ENCODE measurements at places on chromosomes 6 and 20. TPM values are rescaled to one million over a fixed set of nuclear protein-coding genes. Genes with fewer than 3 reads are reported as not detected.
A peak's percentile ranks its signal among the peaks of the same experiment; 100 is the strongest.

DNA sequence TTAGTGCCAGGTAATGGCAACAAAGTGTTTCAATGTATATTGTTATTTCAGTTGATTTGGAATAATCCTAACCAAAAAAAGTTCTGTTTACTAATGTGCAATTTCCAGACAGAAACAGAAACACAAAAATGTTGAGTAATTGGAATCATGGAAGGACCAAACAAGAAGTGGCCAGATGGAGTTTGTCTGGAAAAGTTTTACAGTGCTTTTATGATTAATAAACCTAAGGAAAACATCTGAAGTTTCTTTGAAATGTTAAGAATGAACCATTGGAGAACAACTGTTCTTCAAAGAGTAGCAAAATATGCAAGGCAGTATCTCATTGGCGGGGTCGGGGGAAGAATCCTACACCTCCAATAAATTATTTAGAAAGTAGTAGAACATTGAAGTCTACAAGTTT lies 19.0 kb upstream of the FILIP1 start:
- no peak for DNase-seq
- no peaks in the 10 kb centered on the region for H3K36me3 ChIP-seq
- H3K4me1 ChIP-seq = no peaks in the 10 kb centered on the region
- no peak overlapping the region for H3K27ac ChIP-seq
- H3K4me3 ChIP-seq = no peak overlapping the region

DNA sequence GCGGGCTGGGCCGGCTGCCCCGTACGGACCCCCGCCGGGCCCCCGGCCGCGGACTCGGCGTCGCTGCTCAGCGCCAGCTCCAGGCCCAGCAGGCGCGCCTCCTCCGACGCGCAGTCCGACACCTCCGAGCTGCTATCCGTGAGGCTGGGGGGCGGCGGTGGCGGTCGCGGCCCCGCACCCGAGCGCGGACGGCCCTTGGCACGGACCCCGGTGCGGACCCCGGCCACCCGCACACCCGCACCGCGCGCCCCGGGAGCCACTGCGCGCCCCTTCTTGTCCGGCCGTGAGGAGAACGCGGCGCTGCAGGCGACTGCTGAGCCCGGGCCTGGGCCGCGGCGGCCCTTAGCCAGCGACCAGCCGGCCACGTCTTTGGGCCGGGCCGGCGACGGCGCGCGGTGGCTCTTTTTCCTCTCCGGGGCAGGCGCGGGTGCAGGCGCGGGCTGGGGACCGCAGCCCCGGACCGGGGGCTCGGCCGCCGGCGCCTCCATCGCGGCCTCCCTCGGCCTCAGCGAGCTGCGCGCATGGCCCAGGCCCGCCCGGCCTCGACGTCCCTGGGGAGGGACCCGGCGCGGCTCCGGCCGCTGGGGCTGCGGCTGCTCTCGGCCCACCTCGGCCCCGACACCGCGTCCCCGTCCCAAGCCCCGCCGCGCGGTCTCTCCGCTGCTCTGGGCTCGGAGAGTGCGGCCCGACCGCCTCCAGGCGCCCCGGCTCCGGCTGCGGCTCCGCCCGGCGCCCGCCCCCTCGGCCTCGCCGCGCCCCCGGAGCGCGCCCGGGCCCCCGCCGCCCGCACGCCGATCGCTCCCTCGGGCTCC lies 12.9 kb upstream of the TLDC2 start:
- peak overlapping the region; percentile 62 for H3K4me3 ChIP-seq
- H3K27ac ChIP-seq = peak overlapping the region; percentile 34
- DNase-seq = no peak

DNA sequence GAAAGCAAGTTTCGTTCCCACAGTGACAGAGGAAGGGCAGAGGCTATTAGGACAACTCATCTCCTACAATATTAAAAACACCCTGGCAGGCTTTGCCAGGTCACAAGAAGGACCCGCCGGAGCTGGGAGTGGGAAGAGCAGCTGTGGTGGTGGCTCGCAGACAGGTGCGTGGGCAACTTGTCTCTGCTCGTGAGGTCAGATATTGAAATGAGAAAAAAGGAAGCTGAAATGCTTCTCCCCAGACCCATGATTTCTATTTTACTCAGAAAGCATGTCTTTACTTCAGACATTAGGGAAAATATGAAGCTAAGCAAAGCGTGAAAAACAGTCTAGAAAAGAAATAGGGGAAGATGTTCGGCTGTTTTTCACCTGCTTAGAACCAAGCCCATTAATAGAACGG lies 166.3 kb upstream of the EEF1E1 start:
- H3K4me1 ChIP-seq = no peaks in the 10 kb centered on the region
- no peak overlapping the region for H3K4me3 ChIP-seq
- no peak for DNase-seq

GRCh38 chr6:127950566-127951145 lies 49.8 kb upstream of the THEMIS start:
- H3K27me3 ChIP-seq = no peaks in the 10 kb centered on the region
- H3K36me3 ChIP-seq = no peaks in the 10 kb centered on the region
- no peak for DNase-seq
- H3K27ac ChIP-seq = no peak overlapping the region

- H3K4me1 ChIP-seq = no peaks in the 10 kb centered on the region
- DNase-seq = no peak
- H3K36me3 ChIP-seq = no peaks in the 10 kb centered on the region
- H3K27me3 ChIP-seq = no peaks in the 10 kb centered on the region
- no peak overlapping the region for H3K4me3 ChIP-seq
- H3K27ac ChIP-seq = no peak overlapping the region
These were observed 172.2 kb upstream of the HEY2 start for GRCh38 chr6:125577124-125577662.

- no peak overlapping the region for H3K27ac ChIP-seq
- no peaks in the 10 kb centered on the region for H3K36me3 ChIP-seq
- no peaks in the 10 kb centered on the region for H3K4me1 ChIP-seq
- H3K27me3 ChIP-seq = no peaks in the 10 kb centered on the region
- no peak for DNase-seq
These were observed 305.4 kb upstream of the CHD6 start for GRCh38 chr20:41923624-41924023.

- no peak overlapping the region for H3K4me3 ChIP-seq
- no peaks in the 10 kb centered on the region for H3K27me3 ChIP-seq
- 0 out of 2 replicates have a peak overlapping the region, but pooled peaks have one; percentile 3 for H3K27ac ChIP-seq
These were observed 3.5 kb downstream of the GNMT start for GRCh38 chr6:42963855-42964605.

GRCh38 chr20:31667315-31668285 lies 29.9 kb downstream of the COX4I2 start:
- peaks cover 20% of the 10 kb centered on the region for H3K36me3 ChIP-seq
- no peak for DNase-seq
- H3K27me3 ChIP-seq = no peaks in the 10 kb centered on the region
- H3K4me1 ChIP-seq = peaks cover 25% of the 10 kb centered on the region
- H3K27ac ChIP-seq = no peak overlapping the region

- no peak for DNase-seq
- no peak overlapping the region for H3K4me3 ChIP-seq
- no peaks in the 10 kb centered on the region for H3K27me3 ChIP-seq
- peaks cover 4% of the 10 kb centered on the region for H3K4me1 ChIP-seq
These were observed 7.2 kb upstream of the KIAA0408 start for GRCh38 chr6:127466416-127466815.

DNA sequence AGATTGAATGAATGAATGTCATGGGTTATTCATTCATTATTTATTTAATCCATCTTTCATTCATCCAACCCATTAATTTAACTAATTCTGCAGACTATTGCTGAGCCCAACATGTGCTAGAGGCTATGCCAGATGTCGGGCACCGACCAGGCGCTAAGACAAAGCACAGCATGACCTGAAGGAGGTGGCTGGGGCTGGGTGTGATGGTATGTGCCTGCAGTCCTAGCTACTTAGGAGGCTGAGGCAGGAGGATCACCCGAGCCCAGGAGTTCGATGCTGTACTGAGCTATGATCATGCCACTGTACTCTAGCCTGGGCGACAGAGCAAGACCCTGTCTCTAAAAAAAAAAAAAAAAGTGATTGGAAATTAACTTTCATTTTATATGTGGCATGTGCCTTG lies 5.7 kb upstream of the SLC22A7 start:
- H3K4me3 ChIP-seq = no peak overlapping the region
- H3K27me3 ChIP-seq = peaks cover 31% of the 10 kb centered on the region
- no peaks in the 10 kb centered on the region for H3K4me1 ChIP-seq
- no peaks in the 10 kb centered on the region for H3K36me3 ChIP-seq
- no peak overlapping the region for H3K27ac ChIP-seq

- H3K27me3 ChIP-seq = peaks cover 35% of the 10 kb centered on the region
- H3K36me3 ChIP-seq = no peaks in the 10 kb centered on the region
- no peaks in the 10 kb centered on the region for H3K4me1 ChIP-seq
These were observed 16.0 kb downstream of the MYH7B start for GRCh38 chr20:34971561-34972235.

GRCh38 chr6:81572020-81572419 lies 180.5 kb downstream of the TENT5A start:
- no peak overlapping the region for H3K27ac ChIP-seq
- no peaks in the 10 kb centered on the region for H3K36me3 ChIP-seq
- DNase-seq = peak; percentile 45
- H3K27me3 ChIP-seq = no peaks in the 10 kb centered on the region
- no peak overlapping the region for H3K4me3 ChIP-seq

DNA sequence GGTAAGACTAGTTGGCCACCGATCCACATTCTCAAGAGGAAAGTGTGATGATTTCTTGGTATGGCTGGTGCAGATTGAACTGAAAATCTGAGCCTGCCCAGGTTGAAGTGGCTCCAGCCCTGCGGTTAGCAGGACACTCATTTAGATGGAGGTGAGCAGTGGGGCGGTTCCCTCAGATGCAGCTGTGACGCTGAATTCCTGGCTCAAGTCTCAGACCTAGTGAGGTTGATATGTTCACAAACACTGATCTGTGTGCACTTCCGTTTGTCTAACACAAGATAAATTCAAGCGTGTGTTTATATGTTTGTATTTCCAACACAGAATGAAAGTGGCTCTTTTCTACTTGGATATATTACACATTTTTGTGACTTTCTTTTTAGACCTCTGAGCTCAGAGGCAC lies 83.4 kb upstream of the FRMD1 start:
- H3K4me1 ChIP-seq = peaks cover 4% of the 10 kb centered on the region
- H3K27me3 ChIP-seq = no peaks in the 10 kb centered on the region
- no peak overlapping the region for H3K27ac ChIP-seq
- H3K4me3 ChIP-seq = no peak overlapping the region
- H3K36me3 ChIP-seq = no peaks in the 10 kb centered on the region

GRCh38 chr20:49630396-49630951 lies 62.5 kb upstream of the PTGIS start:
- H3K27ac ChIP-seq = no peak overlapping the region
- H3K27me3 ChIP-seq = peaks cover 12% of the 10 kb centered on the region
- no peak for DNase-seq
- H3K36me3 ChIP-seq = peaks cover 12% of the 10 kb centered on the region
- H3K4me3 ChIP-seq = no peak overlapping the region

DNA sequence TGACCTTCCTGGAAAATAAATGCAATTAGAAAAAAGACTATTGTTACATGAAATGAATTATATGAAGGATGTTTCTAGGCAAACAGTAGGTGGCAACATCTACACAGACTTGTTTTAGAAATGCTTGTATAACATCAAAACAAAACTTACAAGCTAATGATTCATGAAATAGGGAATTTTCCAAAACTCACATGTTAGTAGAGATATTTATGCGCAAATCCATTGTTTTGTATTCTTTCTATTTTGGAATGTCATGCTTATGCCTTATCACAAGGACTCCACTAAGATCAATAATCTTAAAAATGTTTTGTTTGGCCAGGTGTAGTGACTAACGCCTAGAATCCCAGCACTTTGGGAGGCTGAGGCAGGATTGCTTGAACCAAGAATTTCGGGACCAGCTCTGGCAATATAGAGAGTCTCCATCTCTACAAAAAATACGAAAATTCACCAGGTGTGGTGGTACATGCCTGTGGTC lies 32.3 kb upstream of the LGSN start:
- H3K4me3 ChIP-seq = no peak overlapping the region
- H3K4me1 ChIP-seq = peaks cover 4% of the 10 kb centered on the region
- no peaks in the 10 kb centered on the region for H3K36me3 ChIP-seq
- DNase-seq = peak; percentile 73

DNA sequence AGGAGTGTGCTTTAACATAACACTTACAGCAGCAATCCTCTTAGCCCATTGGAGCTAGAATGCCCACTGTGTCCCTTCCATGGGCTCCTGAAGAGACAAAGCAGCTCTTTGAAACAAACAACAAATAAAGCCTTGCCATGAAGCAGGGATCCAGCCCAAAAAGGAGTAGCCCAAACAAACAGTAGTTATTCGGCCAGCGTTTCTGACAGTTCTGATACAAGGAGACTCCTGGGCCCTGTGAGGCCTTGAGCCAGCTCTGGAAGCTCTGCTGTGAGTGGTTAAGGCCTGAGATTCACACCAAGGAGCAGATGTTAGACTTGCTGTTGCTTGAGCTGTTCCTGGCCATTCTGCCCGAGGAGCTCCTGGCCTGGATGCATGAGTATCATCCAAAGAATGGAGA lies 16.9 kb upstream of the ZSCAN16 start:
- no peak overlapping the region for H3K4me3 ChIP-seq
- no peaks in the 10 kb centered on the region for H3K36me3 ChIP-seq
- H3K27me3 ChIP-seq = no peaks in the 10 kb centered on the region
- H3K4me1 ChIP-seq = peaks cover 2% of the 10 kb centered on the region
- H3K27ac ChIP-seq = no peak overlapping the region

GRCh38 chr6:96532399-96532798 lies 10.8 kb downstream of the UFL1 start:
- no peak overlapping the region for H3K4me3 ChIP-seq
- no peaks in the 10 kb centered on the region for H3K27me3 ChIP-seq
- H3K36me3 ChIP-seq = peaks cover 17% of the 10 kb centered on the region
- H3K27ac ChIP-seq = no peak overlapping the region

GRCh38 chr20:8646716-8647115 lies 422.2 kb upstream of the PLCB4 start:
- H3K4me3 ChIP-seq = no peak overlapping the region
- H3K4me1 ChIP-seq = peaks cover 2% of the 10 kb centered on the region

DNA sequence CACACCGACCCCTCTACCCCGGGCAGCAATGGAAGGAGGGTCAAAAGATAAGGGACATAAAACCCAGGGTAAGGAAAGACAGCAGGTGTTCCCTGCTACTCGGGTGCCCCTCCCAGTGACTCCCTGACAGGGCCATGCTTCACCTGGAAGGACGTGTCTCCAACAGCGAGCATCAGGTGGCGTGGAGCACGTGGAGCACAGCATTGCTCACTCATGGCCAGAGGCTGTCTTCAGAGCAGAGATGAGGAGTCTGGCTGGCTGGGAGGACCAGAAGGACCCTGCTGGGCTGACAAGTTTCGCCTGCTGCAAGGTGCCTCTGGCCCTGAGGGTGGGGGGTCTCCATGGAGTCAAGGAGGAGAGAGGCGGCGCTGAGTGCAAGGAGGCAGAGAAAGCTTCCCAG lies 15.3 kb upstream of the CDH22 start:
- H3K27me3 ChIP-seq = peaks cover 54% of the 10 kb centered on the region
- no peak for DNase-seq

UBD gene
- not detected for polyA plus RNA-seq

C6orf15 gene
- polyA plus RNA-seq = not detected

MAP3K5 gene
- 4.9 TPM for polyA plus RNA-seq

COL10A1 gene
- 0.70 TPM for polyA plus RNA-seq

PAK5 gene
- polyA plus RNA-seq = not detected

FGD2 gene
- polyA plus RNA-seq = not detected

THBS2 gene
- polyA plus RNA-seq = 97.3 TPM

C20orf141 gene
- polyA plus RNA-seq = 0.91 TPM

ARMC12 gene
- polyA plus RNA-seq = 0.74 TPM

SLC17A2 gene
- polyA plus RNA-seq = not detected

ENPP1 gene
- polyA plus RNA-seq = 10.9 TPM
